ENCODE measurements at places on chromosomes 16 and 17. TPM values are rescaled to one million over a fixed set of nuclear protein-coding genes. Genes with fewer than 3 reads are reported as not detected.

CETP gene
- total RNA-seq = 1.9 TPM

NOG gene
- 2.3 TPM for total RNA-seq

COX10 gene
- total RNA-seq = 13.5 TPM

SPNS2 gene
- total RNA-seq = 67.0 TPM

GP1BA gene
- total RNA-seq = 0.55 TPM

GRCh38 chr16:12171206-12171605 is 194.7 kb downstream of the SNX29 start:
- no peaks in the 10 kb centered on the region for H3K27me3 ChIP-seq
- no peak for DNase-seq
- no peak overlapping the region for H3K4me3 ChIP-seq
- no peaks in the 10 kb centered on the region for H3K4me1 ChIP-seq

DNA sequence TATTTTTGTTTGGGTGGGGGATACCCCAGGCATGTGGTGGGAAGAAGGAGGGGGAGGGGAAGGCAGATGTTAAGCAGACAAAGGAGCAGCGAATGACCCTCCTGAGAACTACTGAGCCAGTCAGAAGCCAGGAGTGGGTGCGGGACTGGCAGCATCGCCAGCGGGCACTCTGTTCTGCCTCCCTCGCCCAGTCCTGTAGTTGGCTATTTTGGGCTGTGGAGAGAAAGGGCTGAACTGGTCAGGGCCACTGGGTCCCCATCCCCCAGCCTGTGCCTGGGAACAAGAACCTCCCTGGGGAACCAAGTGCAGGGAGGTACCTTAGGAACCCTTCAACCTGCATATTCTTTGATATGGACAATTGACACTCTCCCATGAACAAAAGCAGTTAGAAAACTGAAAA is 6.4 kb downstream of the LRRC3C start:
- no peak overlapping the region for H3K27ac ChIP-seq
- H3K27me3 ChIP-seq = no peaks in the 10 kb centered on the region
- H3K4me1 ChIP-seq = peaks cover 11% of the 10 kb centered on the region
- no peaks in the 10 kb centered on the region for H3K36me3 ChIP-seq
- no peak for DNase-seq
- no peak overlapping the region for H3K4me3 ChIP-seq

GRCh38 chr17:63751806-63752205 is 10.2 kb upstream of the STRADA start:
- no peaks in the 10 kb centered on the region for H3K4me1 ChIP-seq
- H3K27ac ChIP-seq = no peak overlapping the region
- no peak overlapping the region for H3K4me3 ChIP-seq
- DNase-seq = no peak
- no peaks in the 10 kb centered on the region for H3K27me3 ChIP-seq

- no peaks in the 10 kb centered on the region for H3K36me3 ChIP-seq
- DNase-seq = no peak
- no peaks in the 10 kb centered on the region for H3K27me3 ChIP-seq
- no peak overlapping the region for H3K4me3 ChIP-seq
- H3K4me1 ChIP-seq = no peaks in the 10 kb centered on the region
These were observed 96.5 kb upstream of the TBX2 start for GRCh38 chr17:61302953-61303816.

DNA sequence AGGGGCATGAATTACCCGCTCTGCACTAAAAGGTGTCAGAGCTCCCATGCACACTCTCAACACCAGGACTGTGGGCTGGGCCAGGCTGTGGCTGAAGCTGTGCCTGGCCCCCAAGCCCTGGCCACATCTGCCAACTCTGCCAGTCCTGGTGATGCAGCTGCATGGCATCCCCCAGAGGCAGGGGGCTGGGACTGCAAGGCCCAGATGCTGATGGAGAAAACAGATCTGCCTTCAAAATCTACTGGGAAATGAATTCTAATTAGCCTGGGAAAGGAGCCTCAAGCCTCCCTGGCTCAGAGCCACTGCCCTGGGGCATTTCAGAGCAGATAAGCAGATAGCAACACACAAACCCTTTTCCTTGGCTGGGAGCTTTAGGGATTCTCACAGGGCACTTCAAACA is 3.4 kb downstream of the CHST6 start:
- H3K27me3 ChIP-seq = peaks cover 14% of the 10 kb centered on the region
- no peaks in the 10 kb centered on the region for H3K36me3 ChIP-seq
- no peak overlapping the region for H3K4me3 ChIP-seq
- peaks cover 11% of the 10 kb centered on the region for H3K4me1 ChIP-seq
- no peak for DNase-seq

GRCh38 chr16:12344577-12345343 is 368.2 kb downstream of the SNX29 start:
- H3K36me3 ChIP-seq = no peaks in the 10 kb centered on the region
- no peaks in the 10 kb centered on the region for H3K27me3 ChIP-seq
- no peak overlapping the region for H3K4me3 ChIP-seq
- H3K4me1 ChIP-seq = no peaks in the 10 kb centered on the region

GRCh38 chr17:63489291-63489690 is 12.4 kb downstream of the ACE start:
- H3K4me1 ChIP-seq = no peaks in the 10 kb centered on the region
- H3K27ac ChIP-seq = no peak overlapping the region
- H3K4me3 ChIP-seq = no peak overlapping the region
- no peaks in the 10 kb centered on the region for H3K27me3 ChIP-seq
- H3K36me3 ChIP-seq = no peaks in the 10 kb centered on the region

GRCh38 chr17:292016-292415 is 60.6 kb downstream of the RPH3AL start:
- H3K4me1 ChIP-seq = no peaks in the 10 kb centered on the region
- H3K36me3 ChIP-seq = no peaks in the 10 kb centered on the region
- no peak overlapping the region for H3K27ac ChIP-seq

- DNase-seq = no peak
- H3K4me1 ChIP-seq = no peaks in the 10 kb centered on the region
- no peaks in the 10 kb centered on the region for H3K27me3 ChIP-seq
These were observed 19.3 kb downstream of the TSPOAP1 start for GRCh38 chr17:58308985-58309917.

- H3K27ac ChIP-seq = no peak overlapping the region
- DNase-seq = no peak
- H3K36me3 ChIP-seq = peaks cover 16% of the 10 kb centered on the region
- no peaks in the 10 kb centered on the region for H3K4me1 ChIP-seq
- no peaks in the 10 kb centered on the region for H3K27me3 ChIP-seq
- no peak overlapping the region for H3K4me3 ChIP-seq
These were observed 85.4 kb downstream of the ITFG1 start for GRCh38 chr16:47375423-47375822.

GRCh38 chr17:73759324-73759723 is 115.1 kb upstream of the SDK2 start:
- H3K27ac ChIP-seq = no peak overlapping the region
- H3K36me3 ChIP-seq = no peaks in the 10 kb centered on the region
- no peak for DNase-seq
- H3K4me3 ChIP-seq = no peak overlapping the region
- no peaks in the 10 kb centered on the region for H3K27me3 ChIP-seq

DNA sequence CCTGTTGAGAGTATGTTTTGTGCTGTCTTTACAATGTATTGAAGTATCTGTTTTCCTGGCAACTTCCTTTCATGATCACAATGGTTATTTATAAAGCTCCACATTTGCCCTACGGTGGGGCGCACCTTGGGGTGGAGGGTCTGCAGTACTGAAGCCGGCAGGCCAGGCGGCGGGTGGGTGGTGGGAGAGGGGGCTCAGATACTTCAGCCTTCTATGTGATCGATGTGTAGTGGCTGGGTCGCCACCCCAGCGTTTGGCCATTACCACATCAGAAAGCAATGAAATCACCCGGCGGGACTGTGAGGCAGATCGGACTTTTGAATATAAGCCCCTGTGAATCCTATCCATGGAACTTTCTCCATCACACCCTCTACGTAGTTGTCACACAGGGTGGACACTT is 196.6 kb downstream of the FOXL1 start:
- H3K27ac ChIP-seq = no peak overlapping the region
- no peaks in the 10 kb centered on the region for H3K36me3 ChIP-seq
- H3K4me3 ChIP-seq = no peak overlapping the region
- H3K27me3 ChIP-seq = peaks cover 14% of the 10 kb centered on the region

DNA sequence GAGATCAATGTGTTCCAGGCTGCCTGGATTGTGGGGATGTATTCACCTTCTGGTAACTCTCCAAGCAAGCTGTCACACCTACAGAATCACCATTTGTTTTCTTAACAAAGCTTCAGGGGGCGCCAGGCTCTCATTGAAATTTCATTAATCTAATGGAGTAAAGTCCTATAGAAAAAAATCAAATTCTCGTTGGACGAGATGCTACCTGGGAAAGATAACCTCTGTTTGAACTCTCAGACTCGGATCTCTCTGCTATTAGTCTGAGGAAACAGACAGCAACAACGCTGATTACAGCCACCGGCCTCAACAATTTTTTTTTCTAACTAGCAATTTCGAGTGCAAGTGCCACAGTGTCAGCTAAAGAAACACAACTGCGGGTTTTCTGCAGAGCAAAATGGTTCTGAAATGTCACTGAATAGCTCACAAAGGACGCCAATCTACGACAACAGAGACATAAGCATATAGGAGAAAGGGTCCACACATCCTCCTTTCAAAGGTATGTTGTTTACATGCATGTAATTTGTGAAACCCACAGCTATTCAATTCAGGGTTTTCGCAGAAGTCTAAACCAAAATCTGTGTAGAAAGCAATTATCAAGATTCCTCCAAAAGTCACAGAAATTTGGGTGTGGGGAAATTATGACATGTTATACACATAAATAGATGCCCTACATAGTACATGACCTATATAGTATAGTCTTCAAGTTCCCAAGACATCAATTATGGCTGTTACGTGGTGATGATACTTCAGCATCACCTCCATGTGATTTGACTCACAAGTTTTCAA is 135.8 kb downstream of the SKAP1 start:
- no peak for DNase-seq
- no peak overlapping the region for H3K4me3 ChIP-seq
- H3K36me3 ChIP-seq = no peaks in the 10 kb centered on the region
- H3K4me1 ChIP-seq = no peaks in the 10 kb centered on the region
- H3K27ac ChIP-seq = no peak overlapping the region

Data from upper lobe of right lung (tissue), 1 donor.